Natural killer cell (primary cell): ENCODE measurements at places on chromosomes 7 and 10. TPM values are rescaled to one million over a fixed set of nuclear protein-coding genes. Genes with fewer than 3 reads are reported as not detected.

DNA sequence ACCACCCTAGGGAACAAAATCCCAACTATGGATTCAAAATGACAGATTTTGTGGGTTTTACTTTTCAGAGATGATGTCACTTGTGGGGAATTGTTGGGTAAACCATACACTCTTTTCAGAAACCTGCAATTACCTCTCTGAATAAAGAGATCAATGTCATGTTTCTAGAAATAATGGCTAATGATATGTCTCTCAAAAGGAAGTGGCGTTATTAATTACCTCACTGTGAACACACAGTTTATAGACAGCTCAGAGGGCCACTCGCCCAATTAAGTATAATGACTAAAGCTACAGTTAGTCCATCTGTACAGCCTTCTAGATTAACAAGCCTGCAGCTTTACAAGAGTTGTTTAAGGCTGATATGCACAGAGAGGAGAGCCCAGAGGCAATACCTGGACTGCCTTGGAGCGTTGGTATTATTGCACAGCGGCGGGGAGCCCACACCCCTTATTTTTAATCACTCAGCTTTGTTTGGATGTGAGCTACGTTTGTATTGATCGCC, 79.5 kb downstream of the RAB11FIP2 start:
- H3K27me3 ChIP-seq: peaks cover 3% of the 10 kb centered on the region
- H3K4me3 ChIP-seq: no peak overlapping the region
- no peak for DNase-seq

GRCh38 chr7:155236386-155236785, 61.3 kb upstream of the INSIG1 start:
- no peak for DNase-seq
- no peaks in the 10 kb centered on the region for H3K36me3 ChIP-seq
- H3K27me3 ChIP-seq: no peaks in the 10 kb centered on the region
- no peak overlapping the region for H3K27ac ChIP-seq

- H3K4me1 ChIP-seq: peaks cover 11% of the 10 kb centered on the region
- H3K4me3 ChIP-seq: no peak overlapping the region
- H3K36me3 ChIP-seq: no peaks in the 10 kb centered on the region
These were observed 120.7 kb downstream of the PRKAG2 start for GRCh38 chr7:151756076-151756731.

GPR85 gene
- total RNA-seq: not detected

DNA sequence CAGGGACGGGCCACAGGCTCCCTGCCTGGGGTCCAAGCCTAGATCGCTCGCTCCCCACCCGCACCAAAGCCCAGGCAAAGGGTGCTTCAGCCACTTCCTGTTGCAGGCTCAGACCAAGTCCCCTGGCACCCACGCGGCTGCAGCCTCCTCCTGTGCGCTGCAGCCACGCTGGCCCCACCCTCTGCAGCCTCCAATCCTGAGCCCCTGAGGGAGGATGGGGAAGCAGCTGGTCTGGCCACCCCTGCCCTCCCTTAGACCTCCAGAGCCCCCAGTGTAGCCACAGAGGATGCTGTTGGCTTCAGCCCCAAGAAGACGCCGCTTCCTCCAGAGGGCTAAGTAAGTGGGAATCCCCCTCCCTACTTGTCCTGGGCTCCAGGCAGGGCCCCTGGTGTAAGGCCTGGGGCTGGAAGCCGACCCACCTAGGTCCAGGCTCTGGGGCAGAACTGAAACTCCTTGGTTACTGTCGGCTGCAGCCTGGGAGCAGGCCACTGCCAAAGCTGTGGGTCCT, 9.4 kb downstream of the LIMK1 start:
- peaks cover 46% of the 10 kb centered on the region for H3K4me1 ChIP-seq
- H3K27me3 ChIP-seq: no peaks in the 10 kb centered on the region
- DNase-seq: peak; percentile 49
- peaks cover 18% of the 10 kb centered on the region for H3K36me3 ChIP-seq

GRCh38 chr7:106223156-106223555, 61.6 kb downstream of the NAMPT start:
- no peak overlapping the region for H3K4me3 ChIP-seq
- H3K27ac ChIP-seq: no peak overlapping the region
- H3K4me1 ChIP-seq: no peaks in the 10 kb centered on the region

DNA sequence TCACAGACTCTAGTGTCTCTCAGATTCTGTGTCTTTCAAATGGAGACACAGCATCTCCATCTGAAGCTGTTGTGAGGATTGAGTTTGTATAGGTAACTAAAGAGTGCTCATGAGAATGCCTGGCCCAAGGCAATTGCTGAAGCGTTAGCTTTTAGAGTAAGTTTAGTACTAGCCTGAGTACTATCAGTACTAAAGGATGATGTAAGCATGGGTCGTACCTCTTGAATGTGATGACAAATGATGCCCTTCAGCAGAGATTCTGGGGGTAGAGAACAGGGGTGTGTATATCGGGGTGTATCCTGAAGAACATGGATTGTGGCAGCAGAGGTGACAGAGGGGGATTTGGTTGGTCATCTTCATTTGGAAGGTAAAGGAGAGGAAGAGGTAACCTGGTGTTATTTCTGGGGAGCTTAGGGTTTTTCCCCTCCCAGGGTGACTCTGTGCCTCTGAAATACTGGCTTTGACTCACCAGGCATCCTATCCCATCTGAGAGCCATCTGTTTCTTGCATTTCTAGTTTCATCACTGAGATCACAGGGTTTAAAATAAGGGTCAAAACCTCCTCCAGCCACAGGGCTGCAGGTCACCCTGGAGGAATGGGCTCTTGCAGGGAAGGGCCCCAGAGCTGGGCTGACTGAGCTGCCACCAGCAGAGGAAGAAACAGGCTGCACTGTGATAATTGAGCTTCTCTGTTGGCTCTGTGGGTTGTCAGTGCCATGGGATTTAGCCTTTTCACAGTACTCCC, 756.0 kb downstream of the KCNMA1 start:
- no peaks in the 10 kb centered on the region for H3K27me3 ChIP-seq
- H3K27ac ChIP-seq: peak overlapping the region; percentile 14
- no peak overlapping the region for H3K4me3 ChIP-seq
- H3K4me1 ChIP-seq: peaks cover 16% of the 10 kb centered on the region
- no peaks in the 10 kb centered on the region for H3K36me3 ChIP-seq

GRCh38 chr7:47179812-47180515, 401.9 kb downstream of the TNS3 start:
- no peaks in the 10 kb centered on the region for H3K36me3 ChIP-seq
- H3K27ac ChIP-seq: no peak overlapping the region
- DNase-seq: peak; percentile 15
- no peak overlapping the region for H3K4me3 ChIP-seq
- H3K27me3 ChIP-seq: no peaks in the 10 kb centered on the region

GRID2IP gene
- total RNA-seq: 0.45 TPM

- H3K27me3 ChIP-seq: no peaks in the 10 kb centered on the region
- no peak for DNase-seq
- H3K4me1 ChIP-seq: no peaks in the 10 kb centered on the region
- no peak overlapping the region for H3K27ac ChIP-seq
- no peak overlapping the region for H3K4me3 ChIP-seq
These were observed 192.1 kb downstream of the LRMDA start for GRCh38 chr10:75623310-75624093.

IKZF1 gene
- total RNA-seq: 391 TPM

- DNase-seq: no peak
- H3K27ac ChIP-seq: no peak overlapping the region
- no peaks in the 10 kb centered on the region for H3K27me3 ChIP-seq
- no peak overlapping the region for H3K4me3 ChIP-seq
These were observed 93.0 kb upstream of the SLC25A13 start for GRCh38 chr7:96414931-96415292.

GRCh38 chr10:75827587-75828021, 396.2 kb downstream of the LRMDA start:
- no peaks in the 10 kb centered on the region for H3K4me1 ChIP-seq
- H3K4me3 ChIP-seq: no peak overlapping the region
- no peak overlapping the region for H3K27ac ChIP-seq
- H3K27me3 ChIP-seq: no peaks in the 10 kb centered on the region
- H3K36me3 ChIP-seq: no peaks in the 10 kb centered on the region
- no peak for DNase-seq

TRIM73 gene
- 10.7 TPM for total RNA-seq

DNA sequence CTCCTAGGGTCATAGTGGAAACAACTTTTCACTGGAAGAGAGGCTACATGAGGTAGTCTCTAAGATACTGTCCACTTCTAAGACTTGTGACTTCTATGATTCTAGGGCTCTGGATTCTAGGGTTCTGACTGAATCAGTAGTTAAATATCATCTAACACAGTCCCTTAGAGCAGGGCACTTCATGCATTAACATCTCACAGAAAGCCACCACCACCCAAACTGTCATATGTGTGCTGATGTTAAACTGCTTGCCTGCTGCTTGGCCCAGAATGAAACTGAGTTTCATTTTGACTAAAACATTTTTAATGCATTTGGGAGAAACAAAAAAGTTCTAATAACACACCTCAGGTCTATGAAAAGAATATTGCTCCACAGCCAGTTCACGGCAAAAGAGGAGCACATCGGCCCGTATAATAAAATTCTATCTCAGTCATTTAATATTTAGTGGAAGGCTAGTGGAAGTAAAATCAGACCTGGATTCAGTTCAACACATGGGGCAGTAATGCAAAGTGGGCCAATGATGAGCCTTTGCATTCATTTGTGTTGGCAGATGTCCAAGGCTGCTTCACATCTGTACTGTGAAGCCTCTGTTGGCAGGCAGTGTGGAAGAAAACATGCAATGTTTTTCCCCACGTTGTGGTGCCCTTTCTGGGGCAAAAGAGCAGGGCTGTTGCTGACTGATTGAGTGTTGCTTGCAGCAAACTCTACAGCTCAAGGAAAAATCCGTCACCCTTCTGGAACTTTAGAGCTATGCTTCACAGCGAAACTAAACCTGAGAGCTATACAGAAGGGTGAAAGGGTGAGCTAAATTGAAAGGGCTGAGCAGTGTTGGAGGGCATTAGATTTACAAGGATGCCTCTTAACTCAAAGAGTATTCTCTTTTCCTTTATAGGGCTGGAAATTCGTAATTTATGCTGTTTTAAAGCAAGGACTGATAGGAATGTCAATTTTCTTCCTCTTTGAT, 33.5 kb upstream of the AUTS2 start:
- no peak overlapping the region for H3K4me3 ChIP-seq
- no peak for DNase-seq
- H3K4me1 ChIP-seq: no peaks in the 10 kb centered on the region
- H3K36me3 ChIP-seq: no peaks in the 10 kb centered on the region
- H3K27me3 ChIP-seq: no peaks in the 10 kb centered on the region
- H3K27ac ChIP-seq: no peak overlapping the region

- no peaks in the 10 kb centered on the region for H3K4me1 ChIP-seq
- no peak overlapping the region for H3K27ac ChIP-seq
- no peak for DNase-seq
- no peak overlapping the region for H3K4me3 ChIP-seq
These were observed 48.4 kb downstream of the TES start for GRCh38 chr7:116258734-116259133.

GRCh38 chr10:52472406-52473146, 158.5 kb downstream of the DKK1 start:
- H3K27me3 ChIP-seq: no peaks in the 10 kb centered on the region
- H3K27ac ChIP-seq: no peak overlapping the region
- H3K4me1 ChIP-seq: no peaks in the 10 kb centered on the region
- no peak overlapping the region for H3K4me3 ChIP-seq
- DNase-seq: no peak

UPK3B gene
- 3.3 TPM for total RNA-seq

CNTNAP2 gene
- 1.1 TPM for total RNA-seq

GRCh38 chr7:71900556-71900955, 511.6 kb downstream of the CALN1 start:
- no peak overlapping the region for H3K27ac ChIP-seq
- DNase-seq: no peak
- no peaks in the 10 kb centered on the region for H3K36me3 ChIP-seq
- H3K27me3 ChIP-seq: no peaks in the 10 kb centered on the region
- H3K4me3 ChIP-seq: no peak overlapping the region

NEURL1 gene
- 0.95 TPM for total RNA-seq

- H3K4me3 ChIP-seq: no peak overlapping the region
- H3K27ac ChIP-seq: no peak overlapping the region
- no peaks in the 10 kb centered on the region for H3K27me3 ChIP-seq
- H3K4me1 ChIP-seq: no peaks in the 10 kb centered on the region
- no peaks in the 10 kb centered on the region for H3K36me3 ChIP-seq
These were observed 889.9 kb upstream of the C7orf33 start for GRCh38 chr7:147700702-147701101.

GRCh38 chr10:60508831-60509230, 119.2 kb upstream of the ANK3 start:
- H3K27me3 ChIP-seq: no peaks in the 10 kb centered on the region
- H3K27ac ChIP-seq: no peak overlapping the region
- H3K4me3 ChIP-seq: no peak overlapping the region
- H3K36me3 ChIP-seq: no peaks in the 10 kb centered on the region
- H3K4me1 ChIP-seq: no peaks in the 10 kb centered on the region
- DNase-seq: no peak

DNA sequence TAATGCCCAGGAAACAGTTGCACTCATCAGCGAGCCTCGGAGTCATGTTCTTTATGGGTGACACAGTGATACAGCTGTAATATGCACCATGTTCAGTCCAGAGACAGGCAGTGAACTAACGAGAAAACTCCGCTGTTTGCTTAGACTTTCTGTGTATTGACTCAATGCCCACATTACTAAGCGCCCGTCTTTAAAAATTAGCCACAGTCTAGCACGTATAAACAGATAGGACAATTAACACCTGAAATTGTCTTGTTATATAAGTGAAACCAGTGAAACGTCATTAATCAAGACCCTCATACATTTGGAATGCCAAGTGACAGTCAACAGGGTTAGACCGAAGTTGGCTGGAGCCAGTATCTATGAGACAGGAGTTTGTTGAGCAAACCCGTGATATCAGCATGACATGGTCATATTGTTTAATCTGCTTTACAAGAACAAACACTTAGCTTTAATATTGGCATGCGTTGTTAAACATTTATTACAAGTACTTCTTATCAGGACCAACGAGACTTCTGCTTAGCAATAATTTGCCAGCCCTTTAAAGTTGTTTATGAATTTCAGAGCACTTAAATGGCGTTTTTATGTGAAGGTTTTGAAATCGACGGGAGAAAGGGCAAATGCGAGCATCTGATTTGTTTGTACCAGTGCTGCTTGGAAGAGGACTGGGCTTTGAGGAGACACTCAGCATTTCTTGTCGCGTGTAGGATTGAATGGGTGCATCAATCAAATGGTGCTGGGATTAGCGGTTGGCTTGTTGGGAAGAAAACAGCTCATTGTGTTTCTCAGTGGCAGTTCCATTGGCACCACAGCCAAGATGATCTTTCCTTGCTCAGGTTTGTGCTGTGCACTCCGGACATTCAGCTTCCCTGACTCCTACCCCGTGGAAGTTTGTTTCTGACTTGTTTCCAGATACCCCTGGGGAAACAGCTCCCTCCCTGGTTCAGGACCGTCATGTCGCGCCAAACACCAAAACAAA, 56.3 kb downstream of the CAMK1D start:
- no peaks in the 10 kb centered on the region for H3K36me3 ChIP-seq
- no peak overlapping the region for H3K4me3 ChIP-seq
- H3K27me3 ChIP-seq: no peaks in the 10 kb centered on the region
- no peak for DNase-seq
- H3K27ac ChIP-seq: no peak overlapping the region

DNA sequence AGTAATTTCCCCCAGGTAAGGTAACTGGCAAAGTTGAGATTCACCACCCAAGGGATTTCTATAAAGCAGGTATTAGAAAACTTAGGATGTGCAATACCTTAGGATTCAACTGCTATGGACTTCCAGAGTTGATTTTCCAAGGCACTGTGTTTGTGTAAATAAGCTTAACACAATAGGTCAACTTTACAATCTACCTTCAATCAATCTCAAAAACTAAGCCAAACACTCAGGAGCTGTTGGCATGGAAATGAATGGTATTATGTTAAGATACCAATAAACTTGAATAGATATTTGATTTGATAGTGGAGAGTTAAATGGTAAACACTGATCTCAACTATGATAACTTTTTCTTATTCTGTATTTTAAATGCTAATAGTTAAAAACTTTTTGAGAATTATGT, 762 bp upstream of the SEMA3E start:
- H3K27me3 ChIP-seq: peaks cover 3% of the 10 kb centered on the region
- DNase-seq: no peak
- no peak overlapping the region for H3K4me3 ChIP-seq
